ENCODE measurements at places on chromosomes 4 and X. TPM values are rescaled to one million over a fixed set of nuclear protein-coding genes. Genes with fewer than 3 reads are reported as not detected.

Gene NMU
- not detected for total RNA-seq

Gene DCHS2
- total RNA-seq: not detected

Gene SAGE1
- total RNA-seq: not detected

Gene FAM90A26
- total RNA-seq: not detected

Gene NALF2
- not detected for total RNA-seq

Gene TNMD
- not detected for total RNA-seq

Gene FGF5
- 2.8 TPM for total RNA-seq
